Naive B cell (primary cell): ENCODE measurements at places on chromosomes 16 and 17.

- peak; percentile 44 for DNase-seq
Observed at GRCh38 chr16:17470908-17471718, at the start of gene XYLT1. Gene XYLT1, minus strand, starts transcription at chr16:17470960. Its CDS starts 164 bp downstream, at chr16:17470796.

GRCh38 chr16:53131363-53132071 lies 76.7 kb downstream of the CHD9 start:
- peak; percentile 58 for DNase-seq

DNA sequence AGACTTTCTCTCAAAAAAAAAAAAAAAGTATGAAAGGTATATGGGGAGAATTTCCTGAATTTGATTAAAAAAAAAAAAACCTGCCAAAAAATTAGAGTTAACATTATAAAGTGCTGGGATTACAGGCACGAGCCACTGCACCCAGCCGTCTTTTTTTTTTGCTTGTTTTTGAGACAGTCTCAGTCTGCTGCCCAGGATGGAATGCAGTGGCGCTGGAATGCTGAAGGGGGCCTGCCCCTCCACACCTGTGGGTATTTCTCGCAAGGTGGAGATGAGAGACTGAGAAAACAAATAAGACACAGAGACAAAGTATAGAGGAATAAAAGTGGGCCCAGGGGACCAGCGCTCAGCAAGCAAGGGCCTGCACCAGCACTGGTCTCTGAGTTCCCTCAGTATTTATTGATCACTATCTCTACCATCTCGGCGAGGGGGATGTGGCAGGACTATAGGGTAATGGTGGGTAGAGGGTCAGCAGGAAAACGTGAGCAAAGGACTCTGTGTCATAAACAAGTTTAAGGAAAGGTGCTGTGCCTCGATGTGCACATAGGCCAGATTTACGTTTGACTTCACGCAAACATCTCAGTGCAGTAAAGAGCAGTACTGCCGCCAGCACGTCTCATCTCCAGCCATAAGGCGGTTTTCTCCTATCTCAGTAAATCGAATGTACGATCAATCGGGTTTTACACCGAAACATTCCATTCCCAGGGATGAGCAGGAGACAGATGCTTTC lies 117.2 kb downstream of the GOSR1 start:
- no peak for DNase-seq

DNA sequence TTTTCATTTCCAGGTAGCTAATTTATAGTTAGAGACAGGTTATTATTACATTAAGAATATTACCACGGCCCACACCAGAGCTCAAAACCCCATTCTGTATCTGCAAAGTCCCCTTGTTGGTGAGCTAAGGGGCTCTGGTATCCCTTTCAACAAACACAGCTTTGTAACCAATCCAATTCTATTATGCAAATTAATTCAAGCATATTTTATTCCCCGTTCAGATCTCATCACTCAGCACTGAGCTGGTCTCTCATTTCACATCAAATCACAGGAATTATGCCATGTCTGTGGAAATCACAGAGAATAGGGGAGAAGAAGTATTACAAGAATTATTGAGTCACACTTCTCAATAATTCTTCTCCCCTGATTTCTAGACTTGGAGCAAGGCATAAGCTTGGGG lies 111.7 kb downstream of the CDH11 start:
- no peak for DNase-seq

GRCh38 chr16:81140930-81141780 lies 45.0 kb upstream of the GCSH start:
- no peak for DNase-seq

- DNase-seq: no peak
Observed at GRCh38 chr16:16107839-16108238, 115.5 kb downstream of the ABCC6 start.

DNA sequence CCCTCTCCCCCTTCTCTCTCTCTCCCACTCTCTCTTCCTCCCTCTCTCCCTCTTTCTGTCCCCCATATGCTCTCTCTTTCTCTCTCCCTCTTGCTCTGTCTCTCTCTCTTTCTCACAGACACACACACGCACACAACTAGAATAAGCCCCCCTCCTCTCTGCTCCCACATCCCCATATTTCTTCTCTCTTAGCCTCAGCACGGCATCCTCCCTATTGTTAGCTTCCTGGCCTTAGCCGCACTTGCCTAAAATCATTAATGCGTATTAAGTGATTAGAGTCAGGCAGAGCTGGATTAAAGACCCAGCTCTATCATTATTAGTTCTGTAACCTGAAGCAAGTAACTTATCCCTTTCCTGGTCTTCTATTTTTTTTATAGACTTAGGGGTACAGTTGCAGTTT lies 319.0 kb upstream of the C16orf82 start:
- DNase-seq: no peak

GRCh38 chr17:11331547-11332513 lies 90.8 kb downstream of the SHISA6 start:
- no peak for DNase-seq

- DNase-seq: no peak
Observed at GRCh38 chr17:15220785-15221184, 44.3 kb downstream of the PMP22 start.

DNA sequence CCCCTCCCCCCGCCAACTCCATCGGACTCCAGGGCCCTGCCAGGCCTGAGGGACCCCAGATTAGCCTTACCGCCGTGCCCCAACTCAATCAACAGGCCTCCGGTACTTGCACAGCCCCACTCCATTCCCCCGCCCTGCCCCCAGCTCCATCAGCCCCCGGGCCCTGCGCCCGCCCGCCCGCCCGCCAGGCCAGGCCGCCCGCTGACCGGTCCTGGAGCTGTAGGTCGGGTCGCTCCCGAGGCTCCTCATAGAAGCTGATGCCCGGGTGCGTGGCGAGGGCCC lies 308 bp downstream of the GTF3C1 start:
- DNase-seq: no peak

DNA sequence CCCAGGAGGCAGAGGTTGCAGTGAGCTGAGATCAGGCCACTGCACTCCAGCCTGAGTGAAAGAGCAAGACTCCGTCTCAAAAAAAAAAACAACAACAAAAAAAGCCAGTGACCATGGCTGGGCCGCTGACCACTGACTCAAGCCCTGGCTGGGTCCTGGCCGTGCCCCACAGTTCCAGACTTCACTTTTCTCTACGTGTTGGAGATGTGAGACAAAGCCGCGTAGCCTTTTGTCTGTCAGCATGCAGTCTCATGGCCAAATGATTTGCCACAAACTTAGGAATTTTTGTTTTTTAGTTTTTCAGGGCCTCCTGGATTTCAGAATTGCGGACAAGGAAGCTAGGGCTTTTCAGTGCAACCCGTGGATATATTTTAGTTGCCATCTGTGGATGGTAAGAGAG lies 89.3 kb upstream of the CIBAR2 start:
- DNase-seq: no peak

- no peak for DNase-seq
Observed at GRCh38 chr16:17403859-17404545, 66.8 kb downstream of the XYLT1 start.

GRCh38 chr16:9260666-9261065 lies 169.2 kb downstream of the HAPSTR1 start:
- DNase-seq: no peak

GRCh38 chr16:58028541-58029070 lies 3.1 kb downstream of the MMP15 start:
- DNase-seq: no peak

DNA sequence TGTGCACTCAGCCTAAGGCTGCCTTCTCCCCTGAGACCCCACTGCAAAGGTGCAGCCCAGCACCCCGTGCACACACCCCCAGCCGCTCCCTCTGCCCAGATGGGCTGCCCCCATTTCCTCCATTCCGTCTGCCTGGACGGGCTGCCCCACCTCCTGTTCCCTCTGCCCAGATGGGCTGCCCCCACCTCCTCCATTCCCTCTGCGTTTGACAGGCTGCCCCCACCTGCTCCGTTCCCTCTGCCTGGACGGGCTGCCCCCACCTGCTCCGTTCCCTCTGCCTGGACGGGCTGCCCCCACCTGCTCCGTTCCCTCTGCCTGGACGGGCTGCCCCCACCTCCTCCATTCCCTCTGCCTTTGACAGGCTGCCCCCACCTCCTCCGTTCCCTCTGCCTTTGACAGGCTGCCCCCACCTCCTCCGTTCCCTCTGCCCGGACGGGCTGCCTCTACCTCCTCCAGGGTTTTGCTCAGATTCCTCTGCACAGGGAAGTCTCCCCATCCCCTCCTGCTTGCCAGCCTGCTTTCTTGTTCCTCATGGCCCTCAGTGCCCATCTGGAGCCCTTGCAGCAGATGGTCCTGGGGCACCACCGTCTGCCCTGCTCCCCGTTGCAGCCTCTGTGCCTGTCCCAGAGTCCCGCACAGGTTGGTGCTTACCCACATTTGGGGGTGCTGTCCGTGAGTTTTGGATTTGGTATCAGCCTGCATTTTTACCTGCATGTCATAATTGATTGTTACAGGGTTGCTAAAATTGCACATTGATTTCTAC lies 23.4 kb upstream of the IL17C start:
- DNase-seq: no peak

- no peak for DNase-seq
Observed at GRCh38 chr16:2048116-2048543, 345 bp downstream of the TSC2 start.

DNA sequence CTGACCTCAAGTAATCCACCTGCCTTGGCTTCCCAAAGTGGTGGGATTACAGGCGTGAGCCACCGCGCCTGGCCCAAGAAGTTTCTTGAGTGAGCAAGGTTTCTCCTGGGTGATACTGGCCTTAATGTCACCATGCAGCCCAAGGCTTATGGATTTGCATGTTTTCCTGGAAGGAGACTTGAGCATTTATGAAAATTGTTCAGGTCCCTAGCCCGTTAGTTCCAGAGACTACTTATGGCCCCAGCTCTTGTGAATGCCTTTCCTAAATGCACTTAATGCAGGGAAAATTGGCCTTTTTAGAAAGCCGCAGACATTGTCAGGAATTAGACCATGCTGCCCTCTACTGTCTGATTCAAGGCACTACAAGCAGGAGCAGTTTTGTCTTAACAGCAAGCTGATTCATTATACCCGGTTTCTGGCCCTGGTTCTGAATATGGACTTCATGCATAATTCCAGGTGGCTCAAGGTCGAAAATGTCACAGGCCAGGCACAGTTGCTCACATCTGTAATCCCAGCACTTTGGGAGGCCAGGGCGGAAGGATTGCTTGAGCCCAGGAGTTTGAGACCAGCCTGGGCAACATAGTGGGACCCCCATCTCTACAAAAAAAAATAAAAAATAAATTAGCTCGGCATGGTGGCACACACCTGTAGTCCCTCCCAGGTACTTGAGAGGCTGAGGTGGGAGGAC lies 91.3 kb downstream of the SNX29 start:
- peak; percentile 62 for DNase-seq

DNA sequence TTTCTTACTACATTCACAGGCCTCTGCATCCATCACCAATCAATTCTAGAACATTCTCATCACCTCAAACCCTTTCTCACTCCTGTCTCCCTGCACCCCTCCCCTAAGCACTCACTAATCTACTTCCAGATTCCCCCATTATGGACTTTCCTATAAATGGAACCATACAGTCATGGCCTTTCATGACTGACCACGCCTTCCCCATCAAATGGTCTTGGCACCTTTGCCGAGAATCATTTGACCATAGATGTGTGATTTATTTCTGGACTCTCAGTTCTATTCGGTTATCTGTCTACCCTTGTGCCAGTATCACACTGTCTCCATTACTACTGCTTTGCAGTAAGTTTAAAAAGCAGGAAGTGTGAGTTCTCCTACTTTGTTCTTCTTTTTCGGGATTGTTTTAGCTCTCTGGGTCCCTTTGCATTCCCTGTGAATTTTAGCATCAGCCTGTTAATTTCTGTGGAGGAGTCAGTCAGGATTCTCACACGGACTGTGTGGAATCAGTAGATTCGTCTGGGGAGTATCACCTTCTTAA lies 27.5 kb downstream of the GTF3C1 start:
- no peak for DNase-seq

GRCh38 chr17:82803606-82804005 lies 36.2 kb downstream of the ZNF750 start:
- no peak for DNase-seq

- DNase-seq: no peak
Observed at GRCh38 chr16:72836985-72837384, 210.9 kb downstream of the ZFHX3 start.

DNA sequence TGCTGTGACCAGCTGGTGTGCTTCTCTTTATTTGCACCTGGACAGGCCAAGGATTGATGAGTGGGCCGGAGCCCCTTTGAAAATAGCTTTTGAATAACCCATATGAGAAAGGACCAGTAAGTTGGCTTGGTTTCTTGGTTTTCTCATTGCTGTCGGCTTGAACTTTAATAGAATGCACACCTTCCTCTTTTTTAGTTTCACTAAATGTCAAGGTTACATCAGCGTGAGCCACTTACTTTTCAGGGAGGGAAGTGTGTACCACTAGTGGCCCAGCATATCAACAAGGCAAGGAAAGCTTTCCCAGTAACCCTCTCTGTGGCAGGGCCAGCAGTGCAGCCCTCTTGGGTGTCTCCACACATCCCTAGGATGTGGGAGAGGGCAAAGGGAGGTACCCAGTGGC lies 433.3 kb downstream of the CA10 start:
- no peak for DNase-seq

- DNase-seq: no peak
Observed at GRCh38 chr17:42362245-42362961, 25.8 kb downstream of the STAT3 start.

- no peak for DNase-seq
Observed at GRCh38 chr17:59067756-59068155, 38.9 kb downstream of the TRIM37 start.

- no peak for DNase-seq
Observed at GRCh38 chr16:11781773-11782172, 15.3 kb downstream of the ZC3H7A start.

- no peak for DNase-seq
Observed at GRCh38 chr16:11475896-11476630, 110.7 kb downstream of the LITAF start.

GRCh38 chr16:55116165-55116920 lies 185.7 kb downstream of the IRX5 start:
- DNase-seq: no peak

- no peak for DNase-seq
Observed at GRCh38 chr16:27770271-27771196, 220.6 kb downstream of the KATNIP start.

- no peak for DNase-seq
Observed at GRCh38 chr17:67449065-67449464, 72.0 kb downstream of the PITPNC1 start.

DNA sequence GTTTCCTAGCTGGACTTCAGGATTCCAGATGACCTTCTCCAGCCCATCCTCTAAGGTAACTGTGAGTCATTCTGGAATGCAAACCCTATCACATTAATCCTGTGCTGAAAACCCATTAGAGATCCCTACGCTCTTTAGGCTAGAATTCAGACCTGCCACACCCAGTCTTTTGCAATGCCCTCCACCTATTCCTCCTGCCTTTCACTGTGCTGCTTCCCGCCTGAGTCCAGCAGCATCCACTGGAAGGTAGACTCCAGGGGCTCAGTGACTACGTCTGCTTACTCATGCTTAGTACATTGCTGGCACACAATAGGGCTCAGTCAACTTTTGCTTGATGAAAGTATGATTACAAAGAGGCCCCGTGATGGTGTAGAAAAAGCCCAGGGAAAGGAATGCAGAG lies 121.1 kb downstream of the SPACA3 start:
- no peak for DNase-seq
